Glutamatergic neuron (in vitro differentiated cells): ENCODE measurements at places on chromosomes 5 and 9. TPM values are rescaled to one million over a fixed set of nuclear protein-coding genes. Genes with fewer than 3 reads are reported as not detected.
A peak's percentile ranks its signal among the peaks of the same experiment; 100 is the strongest.

The GRM6 gene
- not detected for total RNA-seq

The CCL27 gene
- total RNA-seq, result 1.7 TPM

GRCh38 chr5:96024683-96025475 is 63.2 kb upstream of the ELL2 start:
- no peaks in the 10 kb centered on the region for H3K4me1 ChIP-seq
- H3K27ac ChIP-seq, result no peak overlapping the region

GRCh38 chr5:72152545-72152944 is 45.3 kb downstream of the MAP1B start:
- peaks cover 11% of the 10 kb centered on the region for H3K36me3 ChIP-seq
- H3K27ac ChIP-seq, result peak overlapping the region; percentile 88
- peaks cover 93% of the 10 kb centered on the region for H3K4me1 ChIP-seq
- peaks cover 24% of the 10 kb centered on the region for H3K27me3 ChIP-seq

DNA sequence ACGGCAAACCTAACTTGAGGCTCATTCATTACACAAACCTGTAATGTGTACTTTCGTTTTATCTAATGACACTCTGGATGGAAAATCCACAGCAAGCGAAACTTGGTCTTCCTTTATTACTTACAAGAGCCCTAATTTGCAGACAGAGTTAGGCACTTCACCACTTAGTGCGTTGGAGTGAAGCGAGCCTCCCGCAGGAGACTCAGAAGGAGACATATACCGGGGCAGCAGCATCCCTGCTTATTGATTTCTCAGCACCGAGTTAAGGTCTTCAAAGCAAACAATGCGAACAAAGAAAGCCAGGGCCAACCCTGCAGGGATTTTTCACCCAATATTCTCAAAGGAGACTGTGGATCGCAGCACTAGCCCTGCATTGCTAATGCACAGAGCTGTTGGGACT is 28.6 kb downstream of the LSM11 start:
- peak; percentile 31 for DNase-seq
- H3K36me3 ChIP-seq, result no peaks in the 10 kb centered on the region
- H3K4me3 ChIP-seq, result no peak overlapping the region
- peak overlapping the region; percentile 82 for H3K27ac ChIP-seq

The SCGB3A1 gene
- total RNA-seq, result not detected

DNA sequence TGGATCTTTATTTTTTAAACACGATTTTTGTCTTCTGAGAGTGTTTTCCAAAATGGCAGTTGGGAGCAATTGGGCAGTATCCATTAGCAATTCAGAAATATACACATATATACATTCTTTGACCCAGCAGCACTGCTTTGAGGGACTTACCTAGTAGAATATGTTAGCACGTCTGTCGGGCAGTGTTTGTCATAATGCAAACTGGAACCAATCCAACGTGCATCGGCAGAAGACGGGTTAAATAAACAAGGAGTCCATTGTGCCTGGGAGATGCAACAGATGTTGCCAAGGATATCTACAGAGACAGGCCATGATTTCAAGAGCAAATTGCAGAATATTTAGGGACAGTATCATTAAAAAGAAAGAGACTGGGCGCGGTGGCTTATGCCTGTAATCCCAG is 107.0 kb downstream of the COL5A1 start:
- no peak overlapping the region for H3K4me3 ChIP-seq
- peaks cover under 1% of the 10 kb centered on the region for H3K4me1 ChIP-seq
- no peak overlapping the region for H3K27ac ChIP-seq
- H3K27me3 ChIP-seq, result peaks cover 3% of the 10 kb centered on the region

The FOXE1 gene
- total RNA-seq, result not detected

DNA sequence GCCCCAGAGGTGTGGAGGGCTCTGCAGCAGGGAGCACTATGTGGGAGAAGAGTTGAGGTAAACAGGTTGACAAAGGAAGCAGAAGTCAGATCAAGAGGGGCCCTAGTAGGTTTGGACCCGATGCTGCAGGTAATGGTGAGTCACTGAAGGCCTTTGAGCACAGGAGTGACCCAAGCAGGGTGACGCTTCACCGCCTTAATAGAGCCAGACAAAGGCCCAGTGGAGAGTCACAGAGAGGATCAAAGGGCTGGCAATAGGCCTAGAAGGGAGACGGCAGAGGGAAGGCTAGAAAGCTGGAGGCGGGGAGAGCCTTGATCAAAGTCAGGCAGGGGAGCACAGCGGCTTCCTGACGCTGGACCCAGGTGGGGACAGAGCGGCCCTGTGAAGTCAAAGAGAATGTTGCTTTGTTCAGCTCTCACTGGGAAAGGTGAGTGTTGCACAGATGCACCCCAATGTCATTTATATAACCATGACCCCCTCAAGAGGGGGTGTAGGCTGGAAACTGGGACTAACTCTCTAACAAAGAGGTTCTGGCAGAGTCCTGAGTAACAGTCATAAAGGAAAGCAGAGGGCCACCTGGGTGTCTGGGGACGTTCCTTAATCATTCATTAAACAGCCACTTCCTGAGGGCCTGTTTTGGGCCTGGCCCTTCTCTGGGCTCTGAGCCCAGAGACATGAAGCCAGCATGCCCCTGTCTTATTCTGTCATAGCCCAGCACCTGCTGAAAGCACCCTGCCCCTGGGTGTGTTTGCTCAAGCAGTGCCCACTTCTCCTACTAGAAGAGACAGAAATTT is 9.8 kb upstream of the CPLX2 start:
- peaks cover 8% of the 10 kb centered on the region for H3K36me3 ChIP-seq
- H3K27ac ChIP-seq, result no peak overlapping the region
- no peak overlapping the region for H3K4me3 ChIP-seq
- peaks cover 18% of the 10 kb centered on the region for H3K4me1 ChIP-seq

The PCDHGB1 gene
- 9.6 TPM for total RNA-seq

The BTNL8 gene
- not detected for total RNA-seq

GRCh38 chr9:120324996-120325642 is 254.8 kb downstream of the CDK5RAP2 start:
- H3K4me1 ChIP-seq, result peaks cover 5% of the 10 kb centered on the region
- peak; percentile 28 for DNase-seq
- peaks cover 5% of the 10 kb centered on the region for H3K27me3 ChIP-seq
- H3K36me3 ChIP-seq, result peaks cover 14% of the 10 kb centered on the region
- H3K4me3 ChIP-seq, result no peak overlapping the region

The ZBTB26 gene
- 10.2 TPM for total RNA-seq

DNA sequence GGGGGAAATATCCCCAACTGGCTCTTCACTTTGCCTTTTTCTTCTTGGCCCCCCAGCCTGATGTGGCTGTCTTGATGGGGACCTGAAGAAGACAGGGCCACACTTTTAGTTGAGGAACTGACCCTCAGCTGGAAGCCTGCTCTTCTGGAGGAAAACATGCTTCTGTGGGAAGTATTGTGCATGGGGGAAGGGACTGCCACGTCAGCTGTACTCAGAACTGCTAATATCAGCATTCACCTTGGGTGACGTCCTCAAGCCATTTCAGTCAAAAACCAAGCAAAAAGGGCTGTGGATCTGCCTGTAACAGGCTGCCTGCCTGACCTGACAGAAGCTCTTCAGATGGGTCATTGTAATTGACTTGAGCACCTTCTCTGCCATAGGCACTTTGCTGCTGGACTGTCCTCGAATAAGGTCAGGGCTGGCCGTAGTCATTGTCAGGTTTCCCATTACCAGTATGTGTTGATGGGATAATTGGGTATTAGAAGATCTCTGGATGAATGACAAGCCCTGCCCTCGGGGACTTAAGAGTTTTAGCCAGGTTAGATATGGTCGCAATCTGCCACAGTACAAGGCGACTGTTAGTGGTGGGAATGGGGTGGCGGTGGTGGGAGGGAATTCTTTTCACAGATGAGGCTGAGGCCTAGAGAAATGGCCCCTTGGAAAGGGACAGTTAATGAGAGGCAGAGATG is 10.4 kb downstream of the RAI14 start:
- DNase-seq, result peak; percentile 24
- no peaks in the 10 kb centered on the region for H3K27me3 ChIP-seq
- peaks cover 38% of the 10 kb centered on the region for H3K4me1 ChIP-seq
- peak overlapping the region; percentile 59 for H3K27ac ChIP-seq

- H3K27ac ChIP-seq, result no peak overlapping the region
- no peaks in the 10 kb centered on the region for H3K36me3 ChIP-seq
- no peak for DNase-seq
- H3K4me1 ChIP-seq, result peaks cover 2% of the 10 kb centered on the region
- H3K27me3 ChIP-seq, result no peaks in the 10 kb centered on the region
These were observed 140.8 kb downstream of the CEP120 start for GRCh38 chr5:123282444-123282843.

DNA sequence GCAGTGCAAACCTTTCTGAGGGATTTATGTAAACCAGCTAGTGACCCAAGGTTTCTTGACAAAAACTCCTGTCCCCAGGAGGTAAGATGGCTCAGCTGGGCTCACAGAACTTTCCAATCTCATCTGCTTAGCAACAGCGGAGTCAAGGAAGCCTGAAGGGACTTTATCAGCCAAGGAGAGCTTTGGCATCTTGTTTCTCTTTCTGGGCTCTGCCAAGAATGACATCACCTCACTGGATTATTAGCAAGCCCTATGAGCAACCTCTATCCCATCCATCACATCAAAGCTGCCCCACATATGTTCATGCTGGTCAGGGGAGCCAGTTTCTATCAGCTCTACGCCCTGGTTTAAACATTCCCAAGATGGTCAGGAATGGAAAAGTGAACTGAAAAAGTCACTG is 461.3 kb downstream of the ENC1 start:
- no peak overlapping the region for H3K4me3 ChIP-seq
- H3K27ac ChIP-seq, result no peak overlapping the region
- H3K4me1 ChIP-seq, result peaks cover 10% of the 10 kb centered on the region
- no peak for DNase-seq

The JADE2 gene
- total RNA-seq, result 2.1 TPM
